Upper lobe of right lung (tissue), 1 donor: ENCODE measurements at places on chromosomes 7 and 10. TPM values are rescaled to one million over a fixed set of nuclear protein-coding genes. Genes with fewer than 3 reads are reported as not detected.

Gene HOXA6
- total RNA-seq, result 6.5 TPM

DNA sequence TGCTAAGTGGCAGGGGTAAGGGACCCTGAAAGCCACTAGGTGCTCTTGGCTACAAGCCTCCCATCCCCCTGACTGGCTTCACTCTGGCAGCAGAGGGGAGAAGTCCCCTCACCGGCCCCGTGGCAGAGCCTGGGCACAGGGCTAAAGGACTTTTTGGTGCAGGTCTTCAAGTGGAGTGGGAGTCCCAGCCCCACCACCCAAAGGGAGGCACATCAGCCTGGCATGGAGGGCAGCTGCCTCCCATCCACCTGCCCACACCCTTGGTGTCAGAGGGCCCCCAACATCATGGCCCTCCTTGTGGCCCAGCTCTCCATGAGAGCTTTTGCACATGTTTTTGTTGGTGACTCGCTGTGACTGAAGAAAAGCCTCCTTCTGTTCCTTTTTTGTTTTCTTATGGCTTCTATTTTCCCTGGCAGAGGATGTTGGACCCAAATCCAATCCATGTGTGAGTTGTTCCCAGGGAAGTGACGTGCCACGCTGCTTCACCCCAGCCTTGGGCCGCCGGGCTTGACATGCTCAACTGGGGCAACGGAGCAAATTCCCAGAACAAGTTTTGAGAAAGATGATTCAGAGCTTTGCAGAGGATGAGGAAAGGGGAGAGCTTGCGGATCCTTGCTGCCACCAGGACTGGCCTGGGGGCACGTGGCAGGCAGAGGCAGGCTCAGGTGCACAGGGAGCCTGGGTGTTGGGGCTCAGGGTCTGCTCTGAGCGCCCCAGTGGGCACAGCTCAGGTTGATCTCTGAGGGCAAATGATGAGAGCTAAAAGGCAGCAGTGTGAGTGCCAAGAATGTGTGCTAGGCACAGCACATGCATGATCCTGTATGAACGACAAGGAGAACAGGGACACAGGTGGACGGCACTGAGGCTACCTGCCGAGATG lies 1.9 kb upstream of the AEBP1 start:
- peaks cover 5% of the 10 kb centered on the region for H3K36me3 ChIP-seq
- H3K27ac ChIP-seq, result peak overlapping the region; percentile 76
- DNase-seq, result no peak
- no peaks in the 10 kb centered on the region for H3K27me3 ChIP-seq

Gene RPEL1
- total RNA-seq, result not detected

- H3K27ac ChIP-seq, result no peak overlapping the region
- H3K36me3 ChIP-seq, result no peaks in the 10 kb centered on the region
- no peak for DNase-seq
Measured at GRCh38 chr10:52758406-52758805, 14.2 kb downstream of the MBL2 start.

Gene CDC123
- total RNA-seq, result 44.3 TPM

DNA sequence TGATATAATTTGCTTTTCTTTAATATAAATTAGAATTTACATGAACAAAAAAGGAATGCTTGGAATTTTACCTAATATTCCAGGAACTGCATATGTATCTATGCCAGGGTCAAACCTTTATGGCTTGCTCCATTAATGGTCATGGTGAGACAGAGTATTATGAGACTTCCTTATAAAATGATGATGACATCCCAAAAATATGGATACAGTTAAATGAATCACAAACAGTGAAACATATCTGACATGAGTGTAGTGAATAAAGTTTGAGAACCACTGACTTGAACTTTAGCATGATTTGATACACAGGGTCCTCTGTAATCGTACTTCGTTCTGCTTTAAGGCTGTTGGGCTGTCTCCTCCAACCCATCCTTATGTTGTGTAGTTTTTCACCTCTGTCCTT lies 51.8 kb downstream of the MARCHF5 start:
- peaks cover 42% of the 10 kb centered on the region for H3K36me3 ChIP-seq
- H3K4me3 ChIP-seq, result no peak overlapping the region
- H3K27ac ChIP-seq, result no peak overlapping the region
- DNase-seq, result no peak
- H3K4me1 ChIP-seq, result no peaks in the 10 kb centered on the region

Gene C10orf143
- 3.4 TPM for total RNA-seq

GRCh38 chr7:70415179-70415972 lies 716.6 kb upstream of the GALNT17 start:
- no peaks in the 10 kb centered on the region for H3K36me3 ChIP-seq
- no peaks in the 10 kb centered on the region for H3K27me3 ChIP-seq
- H3K4me1 ChIP-seq, result no peaks in the 10 kb centered on the region
- H3K27ac ChIP-seq, result no peak overlapping the region
- no peak overlapping the region for H3K4me3 ChIP-seq
- no peak for DNase-seq

Gene CPEB3
- 5.7 TPM for total RNA-seq

Gene TCERG1L
- total RNA-seq, result not detected

DNA sequence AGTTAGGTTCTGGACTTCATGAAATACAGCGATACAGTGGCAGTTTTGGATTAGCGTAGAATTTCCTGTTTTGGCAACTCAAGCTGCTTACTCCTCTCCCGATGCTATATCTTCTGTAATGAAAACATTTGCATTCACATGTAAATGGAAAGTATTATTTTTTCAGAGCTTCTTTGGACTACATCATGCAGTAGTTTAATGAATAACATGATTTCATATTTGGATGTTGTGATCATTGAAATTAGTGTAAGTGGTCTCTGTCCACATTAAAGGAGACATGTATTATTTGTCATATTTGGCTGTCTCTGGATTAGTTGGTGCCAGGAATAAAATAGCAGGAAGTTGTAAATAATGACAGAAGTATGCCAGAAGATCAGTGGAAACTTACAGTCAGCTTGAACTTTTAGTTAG lies 331.6 kb downstream of the GFRA1 start:
- no peak overlapping the region for H3K4me3 ChIP-seq
- no peaks in the 10 kb centered on the region for H3K36me3 ChIP-seq
- H3K27me3 ChIP-seq, result no peaks in the 10 kb centered on the region
- no peak for DNase-seq

DNA sequence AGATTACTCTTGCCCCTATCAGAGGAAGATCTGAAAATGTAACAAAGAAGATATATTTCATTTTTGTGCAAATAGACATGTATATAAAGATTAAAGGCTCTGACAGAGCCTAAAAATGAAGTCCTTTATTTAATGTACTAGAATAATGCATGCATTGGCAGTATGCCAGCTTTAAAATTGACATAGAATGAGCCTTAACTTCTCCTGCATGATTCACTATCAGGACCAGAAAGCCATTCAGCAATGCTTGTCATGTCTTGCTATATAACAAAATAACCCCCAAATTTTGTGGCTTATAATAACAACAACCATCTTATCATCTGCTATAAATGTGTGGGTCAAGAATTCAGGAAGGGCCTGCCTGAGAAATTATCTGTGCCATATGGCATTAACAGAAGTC lies 411.9 kb downstream of the GRM8 start:
- no peak overlapping the region for H3K27ac ChIP-seq
- no peak for DNase-seq
- H3K4me3 ChIP-seq, result no peak overlapping the region
- no peaks in the 10 kb centered on the region for H3K36me3 ChIP-seq
- H3K27me3 ChIP-seq, result no peaks in the 10 kb centered on the region

- H3K4me3 ChIP-seq, result no peak overlapping the region
- H3K27ac ChIP-seq, result peak overlapping the region; percentile 56
- H3K27me3 ChIP-seq, result no peaks in the 10 kb centered on the region
Measured at GRCh38 chr7:135205850-135206249, 5.5 kb downstream of the WDR91 start.

- no peak for DNase-seq
- H3K4me3 ChIP-seq, result no peak overlapping the region
- H3K4me1 ChIP-seq, result no peaks in the 10 kb centered on the region
- H3K36me3 ChIP-seq, result no peaks in the 10 kb centered on the region
Measured at GRCh38 chr7:105958012-105958411, 5.1 kb upstream of the CDHR3 start.

Gene FKBP9
- total RNA-seq, result 113 TPM

DNA sequence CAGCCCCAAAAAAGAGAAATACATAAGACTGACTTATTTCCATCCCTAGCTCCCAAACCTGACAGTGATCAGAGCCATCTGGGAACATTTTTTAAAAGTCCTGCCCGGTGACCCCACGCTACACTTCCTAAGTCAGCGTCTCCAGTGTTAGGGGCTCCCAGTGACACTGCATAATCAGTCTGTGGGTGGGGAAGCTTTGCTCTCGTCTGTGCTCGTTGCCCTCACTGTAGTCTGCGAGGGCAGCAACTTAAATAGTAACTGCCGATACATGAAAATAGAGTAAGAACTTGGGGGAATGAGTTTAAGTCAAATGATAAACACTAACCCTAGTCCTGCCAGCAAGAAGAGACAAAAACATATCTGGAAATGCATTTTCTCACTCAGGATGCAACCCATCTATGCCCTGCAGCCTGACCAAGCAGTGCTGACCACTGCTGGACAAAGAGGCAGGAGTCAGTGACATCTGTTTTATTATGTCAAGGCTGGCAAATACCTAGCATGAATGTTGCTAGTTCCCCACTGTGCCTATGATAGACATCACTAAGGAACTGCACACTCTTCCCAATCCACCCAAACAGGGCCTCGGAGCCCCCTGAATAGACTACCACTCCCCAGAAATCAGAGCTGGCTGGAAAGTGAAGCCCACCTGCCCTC lies 18.7 kb downstream of the ERCC6 start:
- no peak for DNase-seq
- H3K4me3 ChIP-seq, result no peak overlapping the region
- H3K27ac ChIP-seq, result no peak overlapping the region
- H3K4me1 ChIP-seq, result no peaks in the 10 kb centered on the region
- H3K27me3 ChIP-seq, result no peaks in the 10 kb centered on the region

- H3K27me3 ChIP-seq, result no peaks in the 10 kb centered on the region
- no peak overlapping the region for H3K27ac ChIP-seq
- no peaks in the 10 kb centered on the region for H3K36me3 ChIP-seq
- DNase-seq, result no peak
- H3K4me1 ChIP-seq, result no peaks in the 10 kb centered on the region
Measured at GRCh38 chr10:8418631-8419030, 364.1 kb downstream of the GATA3 start.
